ENCODE measurements at places on chromosomes 12 and 14.

DNA sequence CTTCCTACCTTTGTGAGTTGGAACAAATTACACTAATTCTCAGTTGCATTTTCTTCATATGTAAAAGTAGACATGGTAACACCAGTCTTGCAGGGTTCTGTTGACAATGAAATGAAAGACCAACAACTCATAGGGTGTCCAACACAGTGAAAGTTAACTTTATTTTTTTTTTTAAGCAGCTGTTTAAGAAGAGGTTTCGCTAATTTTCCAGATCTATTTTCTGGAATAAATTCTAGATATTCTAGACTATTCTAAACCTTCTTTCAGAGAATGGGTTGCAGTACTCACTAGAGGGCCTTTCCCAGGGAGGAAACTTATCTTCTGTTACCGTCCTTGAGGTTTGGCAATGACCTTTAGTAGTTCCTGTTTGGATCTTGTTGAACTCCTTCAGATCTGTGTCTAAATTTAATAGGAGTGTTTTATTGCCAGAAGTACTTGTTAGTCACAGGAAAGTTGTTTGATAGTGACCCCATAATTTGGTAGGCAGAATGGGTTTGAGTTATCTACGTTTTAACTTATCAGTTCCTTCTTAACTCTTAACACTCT is 2.8 kb upstream of the ART4 start:
- no peak for DNase-seq

GRCh38 chr12:75452675-75453330 is 27.8 kb upstream of the GLIPR1 start:
- DNase-seq: no peak

- no peak for DNase-seq
Measured at GRCh38 chr14:23925523-23926075, 28.0 kb upstream of the DHRS4 start.

GRCh38 chr12:48142818-48143674 is 14.3 kb downstream of the ASB8 start:
- DNase-seq: no peak

DNA sequence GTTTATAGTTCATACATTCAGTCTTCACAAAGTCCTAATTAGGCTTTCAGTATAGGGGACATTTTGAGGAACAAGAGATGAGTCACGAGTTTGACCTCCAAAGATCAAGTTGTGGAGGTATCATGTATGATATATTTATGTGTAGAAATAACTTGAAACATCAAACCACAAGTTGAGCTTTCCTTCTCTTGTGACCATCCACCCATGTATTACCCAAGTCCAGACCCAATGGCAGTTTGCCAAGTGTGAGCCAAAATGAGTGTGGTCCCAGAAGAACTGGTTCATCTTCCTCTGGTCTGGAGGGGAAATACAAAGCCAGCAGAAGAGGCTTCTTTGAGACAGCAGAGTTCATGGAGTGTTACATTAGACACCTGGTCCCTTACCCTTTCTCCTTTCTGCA is 104.9 kb downstream of the ATP23 start:
- DNase-seq: no peak

- DNase-seq: no peak
Measured at GRCh38 chr14:94702629-94703028, 67.3 kb downstream of the GSC start.

- no peak for DNase-seq
Measured at GRCh38 chr12:92065018-92065499, 80.6 kb downstream of the BTG1 start.

All from stimulated activated CD8-positive, alpha-beta memory T cell treated with anti-CD3 and anti-CD28 coated beads, Interleukin-2, amount 100 ng/mL, for 48 hours (primary cell).